ENCODE measurements at places on chromosomes 6 and 20.
A peak's percentile ranks its signal among the peaks of the same experiment; 100 is the strongest.

DNA sequence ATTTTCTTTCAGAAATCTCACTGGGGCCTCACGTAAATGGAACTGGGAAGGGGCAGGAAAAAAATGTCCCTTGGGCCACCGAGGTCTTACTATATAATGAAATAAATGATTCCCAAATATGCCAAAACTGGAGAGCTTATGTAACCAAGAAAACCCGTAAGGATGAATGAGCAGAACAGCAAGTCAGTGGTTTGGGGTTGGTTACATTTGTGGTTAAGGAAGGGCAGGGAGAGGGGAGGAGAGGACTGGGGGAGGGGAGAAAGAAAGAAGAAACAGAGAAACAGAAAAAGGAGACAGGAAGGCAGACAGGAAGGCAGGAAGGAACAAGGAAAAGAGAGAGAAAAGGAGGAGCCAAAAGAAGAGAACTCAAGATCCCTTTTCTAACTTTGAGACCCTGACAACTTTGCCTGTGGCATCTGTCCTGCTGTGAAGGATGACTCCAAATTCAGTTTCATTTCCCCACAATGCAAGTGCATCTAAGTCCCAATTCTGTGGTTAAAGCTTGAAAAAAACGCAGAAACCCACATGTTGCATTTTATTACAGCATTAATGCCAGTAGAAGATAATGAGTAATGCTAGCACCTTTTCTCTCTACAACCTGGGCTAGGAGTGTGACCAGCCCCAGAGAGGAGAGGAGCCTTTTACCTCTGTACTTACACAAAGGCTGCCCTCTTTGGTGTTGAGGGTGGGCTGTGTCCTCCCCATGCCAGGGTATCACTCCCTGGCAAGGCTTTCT is 10.8 kb upstream of the ARMC2 start:
- DNase-seq: no peak

- DNase-seq: no peak
These were observed 546.2 kb downstream of the MEI4 start for GRCh38 chr6:78199044-78199443.

DNA sequence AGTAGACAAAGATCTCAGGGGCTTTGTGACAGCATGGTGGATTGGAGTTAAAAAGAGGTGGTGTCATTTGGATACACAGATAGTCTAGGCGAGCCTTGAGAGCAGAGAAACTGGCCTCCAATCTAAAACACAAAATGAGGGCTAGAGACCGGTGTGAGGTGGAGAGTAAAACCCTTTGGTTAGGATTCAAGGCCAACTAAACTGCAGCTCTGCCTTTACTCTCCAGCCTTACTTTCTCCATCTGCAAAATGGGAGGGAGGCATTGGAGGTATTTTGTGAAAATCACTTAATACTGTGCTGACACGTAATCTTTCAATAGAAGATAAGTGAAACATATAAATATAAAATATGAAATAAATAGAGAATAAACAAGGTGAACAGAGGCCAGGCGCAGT is 89.1 kb upstream of the QKI start:
- no peak for DNase-seq

DNA sequence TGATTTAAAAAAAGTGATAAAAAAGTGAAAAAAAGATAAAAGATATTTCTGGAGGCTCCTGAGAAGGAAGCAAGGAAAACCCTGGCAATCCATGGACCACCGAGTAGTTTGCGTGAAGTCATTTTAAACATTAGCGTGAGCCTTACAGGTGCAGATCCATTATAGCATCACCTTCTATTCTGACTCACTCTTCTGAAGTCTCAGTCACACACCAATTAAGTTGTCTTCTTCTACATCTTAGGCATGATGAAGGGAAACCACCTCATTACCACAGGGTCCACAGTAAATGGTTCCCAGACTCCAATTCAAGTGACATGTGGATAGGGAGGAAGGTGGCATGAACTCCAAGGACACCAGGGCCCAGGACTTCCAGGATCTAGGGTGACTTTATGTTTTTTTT is 99.1 kb downstream of the GJA10 start:
- no peak for DNase-seq

- no peak for DNase-seq
These were observed 237.4 kb upstream of the GMDS start for GRCh38 chr6:2482773-2483172.

- DNase-seq: no peak
These were observed 241.0 kb downstream of the ADGRG6 start for GRCh38 chr6:142542704-142543233.

DNA sequence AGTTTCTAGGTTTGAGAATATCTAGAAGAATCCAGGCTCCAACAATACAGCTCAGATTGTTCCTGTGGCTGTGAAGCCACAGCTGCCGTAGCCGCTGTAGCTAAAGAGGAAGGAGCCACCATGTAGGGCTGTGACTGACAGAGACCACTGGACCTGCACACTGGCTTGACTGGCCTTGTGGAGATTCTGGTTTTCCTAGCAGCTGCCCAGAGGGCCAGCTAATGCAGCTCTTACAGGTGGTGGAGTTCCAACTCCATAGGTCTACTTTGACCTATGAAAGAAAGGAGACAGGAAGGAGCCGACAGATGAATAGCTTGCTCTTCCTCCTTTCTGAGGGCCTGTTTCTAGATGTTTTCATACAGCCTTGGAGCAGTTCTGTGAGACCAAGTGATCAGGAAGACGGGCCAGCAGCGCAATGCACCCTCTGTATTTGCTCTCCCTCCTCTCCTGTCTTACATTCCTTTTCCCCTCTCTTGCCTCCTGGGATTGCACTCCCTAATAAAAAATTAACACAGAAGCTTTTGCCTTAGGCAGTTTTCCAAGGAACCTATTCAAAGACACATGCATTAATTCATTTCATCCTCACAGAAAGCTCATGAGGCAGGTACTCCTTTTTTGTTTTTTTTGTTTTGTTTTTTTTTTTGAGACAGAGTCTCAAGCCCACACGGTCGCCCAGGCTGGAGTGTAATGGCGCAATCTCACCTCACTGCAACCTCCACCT is 51.8 kb upstream of the MYB start:
- DNase-seq: no peak

DNA sequence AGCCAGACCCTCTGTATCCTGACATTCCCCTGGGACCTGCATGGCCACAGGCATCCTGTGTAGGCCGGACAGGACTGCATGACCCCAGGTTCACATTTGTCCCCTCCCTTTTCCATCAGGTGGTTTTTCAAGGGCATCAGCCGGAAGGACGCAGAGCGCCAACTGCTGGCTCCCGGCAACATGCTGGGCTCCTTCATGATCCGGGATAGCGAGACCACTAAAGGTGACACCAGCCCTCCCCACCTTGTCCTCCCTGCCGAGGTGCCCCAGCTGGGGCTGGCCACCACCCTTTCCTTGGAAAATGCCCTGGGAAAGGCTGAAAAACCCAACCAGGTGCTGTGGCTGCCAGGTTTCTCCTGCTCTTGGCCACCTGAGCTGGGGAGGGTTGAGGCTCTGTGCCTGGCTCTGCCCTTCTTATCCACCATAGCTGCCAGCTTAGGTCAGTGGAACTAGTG is 27.6 kb downstream of the HCK start:
- DNase-seq: no peak

DNA sequence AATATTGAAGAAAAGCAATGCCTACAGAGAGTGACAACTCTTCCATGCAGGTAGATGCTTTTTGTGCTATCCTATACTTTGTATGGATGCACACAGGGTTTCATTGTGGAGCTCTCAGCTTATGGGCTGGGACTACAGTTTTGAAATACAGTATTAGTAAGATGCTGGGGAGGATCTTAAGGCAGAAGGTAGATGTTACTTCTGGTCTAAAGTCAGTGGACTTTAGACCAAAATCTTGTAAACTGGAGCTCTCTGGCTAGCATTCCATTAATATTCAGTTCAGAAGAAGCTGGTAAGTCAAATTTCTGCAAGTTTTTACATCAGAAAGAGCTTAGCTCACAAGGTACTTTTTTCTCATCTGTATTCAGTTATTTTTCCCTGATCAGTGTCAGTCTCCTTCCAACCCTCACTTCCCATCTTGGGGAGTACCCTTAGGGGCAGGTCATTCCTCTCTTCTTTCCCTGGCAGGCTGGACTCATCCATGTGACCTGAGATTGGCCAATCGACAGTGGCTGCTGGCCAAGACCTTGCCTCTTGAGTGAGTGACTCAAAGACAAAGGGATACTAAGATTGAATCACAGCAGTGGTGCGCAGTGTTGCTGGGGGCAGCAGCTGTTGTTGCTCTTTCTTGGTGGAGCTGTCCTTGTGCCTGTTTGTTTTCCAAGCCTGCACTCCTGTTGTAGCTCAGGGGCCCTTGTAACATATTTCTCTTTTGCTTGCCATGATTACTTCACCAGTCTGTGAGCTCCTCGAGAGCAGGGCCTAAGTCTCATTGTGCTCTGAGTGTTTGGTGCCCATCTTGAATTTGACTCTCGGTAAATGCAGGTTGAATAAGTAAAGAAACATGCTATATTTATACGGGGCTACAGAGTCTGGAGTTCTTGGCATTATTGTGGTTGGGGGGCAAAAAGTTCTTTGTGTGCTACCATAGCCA is 2.8 kb upstream of the PHF20 start:
- peak; percentile 55 for DNase-seq

- no peak for DNase-seq
These were observed 1307.0 kb upstream of the GJE1 start for GRCh38 chr6:140825731-140826130.

Data from NCI-H2029 treated with DMSO at 0.1 percent for 48 hours (cell line).